ENCODE measurements at places on chromosomes 11 and 22.

DNA sequence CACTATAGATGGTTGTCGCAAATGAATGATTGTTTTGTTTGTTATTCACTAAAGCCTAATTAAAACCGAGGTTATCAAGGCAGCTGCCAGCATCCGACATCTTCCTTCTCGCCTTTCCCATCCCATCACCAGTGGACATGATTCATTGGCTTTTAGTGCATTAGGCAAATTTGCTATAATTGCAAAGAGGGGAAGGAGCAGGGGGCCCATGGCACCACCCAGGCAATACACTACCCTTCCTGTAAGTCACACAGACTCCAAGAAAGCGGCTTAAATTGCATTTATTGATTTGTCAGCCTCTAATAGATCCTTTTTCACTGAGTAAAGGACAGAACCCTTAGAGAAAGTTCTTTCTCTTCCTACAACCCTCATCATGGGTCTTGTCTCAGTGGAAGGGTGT is 169.2 kb upstream of the NCAM1 start:
- DNase-seq, result no peak

DNA sequence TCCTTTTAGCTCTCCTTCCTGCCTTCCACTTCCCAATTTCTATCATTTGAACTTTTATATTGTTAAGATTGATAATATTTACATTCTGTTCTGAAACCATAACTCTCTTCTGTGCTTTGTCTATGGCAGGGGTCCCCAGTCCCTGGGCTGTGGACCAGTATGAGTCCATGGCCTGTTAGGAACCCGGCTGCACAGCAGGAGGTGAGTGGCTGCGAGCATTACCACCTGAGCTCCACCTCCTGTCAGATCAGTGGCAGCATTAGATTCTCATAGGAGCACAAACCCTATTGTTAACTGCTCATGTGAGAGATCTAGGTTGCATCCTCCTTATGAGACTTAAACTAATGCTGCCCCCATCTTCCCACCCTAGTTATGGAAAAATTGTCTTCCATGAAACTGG is 48.4 kb upstream of the HEPHL1 start:
- DNase-seq, result no peak

GRCh38 chr11:95920460-95921105 is 3.3 kb downstream of the MTMR2 start:
- DNase-seq, result no peak

DNA sequence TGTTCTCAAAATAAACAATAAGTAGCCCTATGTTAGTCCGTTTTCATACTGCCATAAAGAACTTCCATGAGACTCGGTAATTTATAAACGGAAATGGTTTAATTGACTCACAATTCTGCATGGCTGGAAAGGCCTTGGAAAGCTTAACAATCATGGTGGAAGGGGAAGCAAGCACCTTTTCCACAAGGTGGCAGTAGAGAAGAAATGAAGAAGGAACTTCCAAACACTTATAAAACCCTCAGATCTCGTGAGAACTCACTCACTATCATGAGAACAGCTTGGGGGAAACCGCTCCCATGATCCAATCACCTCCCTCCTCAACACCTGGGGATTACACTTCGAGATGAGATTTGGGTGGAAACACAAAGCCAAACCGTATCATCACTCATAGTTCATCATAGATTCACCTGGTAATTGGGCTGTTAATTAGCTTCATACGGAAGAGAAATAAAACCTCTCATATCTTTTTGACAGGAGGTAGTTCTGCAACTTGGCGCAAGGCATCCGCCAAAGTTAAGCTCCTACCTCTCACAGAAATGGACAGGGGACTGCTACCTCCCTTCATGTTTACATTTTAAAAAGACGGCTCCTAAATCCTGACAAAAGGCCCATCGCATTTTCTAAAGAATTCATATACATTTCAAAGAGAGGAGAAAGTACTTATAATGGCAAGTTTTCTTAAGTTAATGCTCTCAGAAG is 49.0 kb downstream of the MUC15 start:
- DNase-seq, result no peak

DNA sequence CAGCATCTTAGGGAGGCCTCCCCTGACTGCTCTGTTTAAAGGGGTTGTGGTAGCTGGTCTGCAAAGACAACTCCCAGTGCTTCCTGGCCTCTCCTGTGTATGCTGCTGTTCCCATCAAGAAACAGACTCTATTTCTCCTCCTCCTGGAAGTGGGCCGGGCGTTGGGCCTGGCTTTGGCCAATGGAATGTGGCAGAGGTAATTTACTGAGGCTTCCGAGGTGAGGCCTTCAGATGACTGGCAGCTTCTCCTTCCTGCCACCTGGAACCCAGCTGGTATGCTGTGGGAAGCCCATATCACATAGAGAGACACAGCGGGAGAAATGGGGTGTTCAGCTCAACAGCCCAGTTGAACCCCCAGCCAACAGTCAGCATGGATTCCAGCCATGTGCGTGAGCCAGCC is 25.1 kb upstream of the EIF3D start:
- DNase-seq, result no peak

DNA sequence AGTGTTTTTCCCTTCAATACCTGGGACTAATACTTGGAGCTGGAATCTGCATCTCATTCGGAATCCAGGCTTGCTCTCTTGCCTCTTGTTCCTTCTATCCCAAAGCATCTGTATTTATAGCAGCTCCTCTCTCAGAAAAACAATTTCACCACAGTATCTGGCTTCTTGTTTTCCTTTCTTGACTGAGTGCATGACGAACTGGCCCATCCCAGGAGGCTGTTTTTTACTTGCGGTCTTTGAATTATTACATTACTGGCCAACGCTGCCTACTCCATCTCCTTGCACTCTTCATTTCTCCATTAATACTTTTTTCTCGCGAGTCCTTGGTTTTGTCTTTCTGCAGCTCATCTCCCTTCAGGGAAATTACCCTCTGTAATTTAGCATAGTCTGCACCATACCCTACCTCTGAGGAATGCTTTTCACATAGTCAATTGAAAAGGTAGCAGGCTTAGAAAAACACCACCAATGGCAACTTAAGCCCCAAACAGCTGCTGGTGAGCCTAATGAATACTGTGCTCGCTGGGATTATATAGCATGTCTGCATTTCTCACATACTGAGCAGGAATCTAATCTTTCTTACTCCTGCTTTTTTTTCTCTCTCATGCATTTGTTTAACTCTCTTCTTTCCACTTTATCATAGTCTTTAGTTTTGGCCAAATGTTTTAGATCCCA is 277.4 kb upstream of the SESN3 start:
- no peak for DNase-seq

GRCh38 chr22:46701262-46701661 is 36.8 kb downstream of the CERK start:
- no peak for DNase-seq

DNA sequence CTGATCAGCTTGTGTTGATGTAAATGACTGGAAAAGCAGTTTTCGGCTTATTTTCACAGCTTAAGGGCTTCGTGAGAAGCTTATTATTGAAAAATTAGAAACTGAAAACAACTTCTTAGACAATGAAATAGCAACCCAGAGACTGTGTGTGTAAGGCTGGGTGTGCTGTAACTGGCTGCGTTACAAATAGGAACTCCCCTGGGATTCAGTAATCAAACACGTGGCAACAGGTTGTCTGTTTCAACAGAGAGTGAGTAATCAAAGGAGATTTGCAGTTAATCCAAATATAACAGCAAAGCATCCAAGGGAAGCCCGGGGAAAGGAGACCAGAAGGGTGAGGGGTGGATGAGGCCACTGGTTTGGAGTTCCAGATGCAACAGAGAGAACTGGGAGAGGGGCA is 19.2 kb downstream of the NTM start:
- no peak for DNase-seq

DNA sequence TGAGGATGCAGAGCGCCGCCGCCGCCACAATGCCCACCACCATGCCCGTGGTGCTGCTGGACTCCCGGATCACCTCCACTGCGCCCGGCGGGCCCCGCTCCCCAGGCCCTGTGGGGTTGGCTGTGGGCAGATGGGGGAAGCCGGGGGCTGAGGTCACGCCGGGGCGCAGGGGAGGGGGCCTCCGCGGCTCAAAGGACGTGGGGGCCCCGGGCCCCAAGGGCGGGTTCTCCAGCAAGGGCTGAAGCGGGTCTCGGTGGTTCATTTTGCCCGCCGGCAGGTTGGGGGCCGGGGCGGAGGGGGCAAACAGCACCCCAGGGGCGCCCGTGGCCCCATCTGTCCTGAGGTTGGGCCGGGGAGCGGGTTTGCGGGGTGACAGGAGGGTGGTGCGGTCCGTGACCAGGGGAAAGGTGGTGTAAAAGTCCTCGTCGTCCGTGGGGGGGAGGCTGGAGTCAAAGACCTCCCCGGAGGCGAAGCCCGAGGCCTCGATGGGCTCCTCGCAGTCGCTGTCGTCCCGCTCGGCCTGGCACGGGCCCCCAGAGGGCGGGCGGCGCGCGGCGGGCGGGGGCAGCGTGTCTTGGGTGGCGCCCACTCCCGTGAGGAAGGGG is 16.5 kb downstream of the SLC22A12 start:
- DNase-seq, result no peak

GRCh38 chr11:121754598-121754997 is 301.8 kb upstream of the SORL1-AS1 start:
- no peak for DNase-seq

DNA sequence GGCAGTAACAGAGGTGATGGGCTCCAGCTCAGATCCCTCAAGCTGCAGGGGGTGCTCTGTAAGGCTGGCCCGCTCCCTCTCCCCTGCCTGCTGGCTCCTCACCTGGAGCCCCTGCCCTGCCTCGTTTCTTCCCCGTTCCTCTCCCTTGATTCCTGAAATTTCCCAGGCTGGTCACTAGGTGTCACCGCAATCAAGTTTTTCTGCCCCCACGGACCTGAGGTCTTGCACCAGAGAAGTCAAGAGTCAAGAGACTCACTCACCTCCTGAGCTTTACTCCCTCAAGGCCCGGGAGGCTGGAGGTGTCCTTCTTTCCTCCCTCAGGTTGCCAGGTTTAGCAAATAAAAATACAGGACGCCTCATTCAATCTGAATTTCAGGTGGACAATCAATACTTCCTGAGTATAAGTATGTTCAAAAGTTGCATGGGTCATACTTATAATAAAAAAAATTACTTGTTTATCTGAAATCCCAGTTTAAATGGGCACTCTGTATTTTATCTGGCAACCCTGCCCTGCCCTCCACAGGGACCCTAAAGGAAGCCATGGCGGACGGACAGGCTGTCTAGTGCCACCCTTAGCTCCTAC is 69.2 kb downstream of the SCUBE1 start:
- DNase-seq, result peak; percentile 40

DNA sequence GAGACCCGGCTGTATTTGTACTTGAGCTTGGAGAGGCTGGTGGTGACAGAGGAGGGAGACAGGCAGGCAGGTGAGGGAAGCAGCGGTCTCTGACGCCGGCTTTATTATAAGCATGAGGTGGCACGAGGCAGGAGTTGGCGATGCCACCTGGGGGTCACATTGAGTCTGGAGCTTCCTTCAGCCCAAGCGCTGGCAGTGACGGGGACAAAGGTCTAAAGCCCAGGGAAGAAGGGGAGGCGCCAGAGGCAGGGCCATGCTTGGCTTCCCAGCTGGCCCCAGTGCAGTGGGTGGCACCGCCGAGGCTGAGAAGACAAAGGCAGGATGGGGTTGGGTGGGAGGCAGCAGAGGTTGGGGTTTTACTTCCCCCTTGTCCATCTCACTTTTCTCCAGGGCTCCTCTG is 4.5 kb downstream of the FXYD2 start:
- no peak for DNase-seq

- no peak for DNase-seq
Observed at GRCh38 chr22:31305194-31305593, 12.9 kb upstream of the PIK3IP1 start.

GRCh38 chr11:2763984-2764383 is 64.2 kb upstream of the KCNQ1OT1 start:
- DNase-seq, result no peak

DNA sequence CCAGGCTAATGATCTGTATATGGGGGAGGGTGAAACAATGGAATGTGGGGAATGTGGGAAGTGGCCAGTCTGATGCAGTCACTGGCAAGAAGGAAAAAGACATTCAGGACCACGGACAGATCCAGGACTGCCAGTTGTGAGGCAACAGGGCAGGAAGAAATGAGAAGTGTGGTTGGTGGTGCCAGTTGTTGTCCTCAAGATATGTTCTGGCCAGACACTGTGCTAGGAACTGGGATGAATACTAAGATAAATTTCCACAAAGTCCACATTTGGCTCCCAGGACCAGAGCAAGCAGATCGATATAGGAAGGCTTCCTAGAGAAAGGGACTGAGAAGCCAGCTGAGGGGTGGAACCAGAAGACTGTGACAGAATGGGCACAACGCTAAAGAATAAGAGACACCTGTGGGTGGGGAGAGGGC is 6.8 kb upstream of the TPBGL start:
- DNase-seq, result peak; percentile 29

DNA sequence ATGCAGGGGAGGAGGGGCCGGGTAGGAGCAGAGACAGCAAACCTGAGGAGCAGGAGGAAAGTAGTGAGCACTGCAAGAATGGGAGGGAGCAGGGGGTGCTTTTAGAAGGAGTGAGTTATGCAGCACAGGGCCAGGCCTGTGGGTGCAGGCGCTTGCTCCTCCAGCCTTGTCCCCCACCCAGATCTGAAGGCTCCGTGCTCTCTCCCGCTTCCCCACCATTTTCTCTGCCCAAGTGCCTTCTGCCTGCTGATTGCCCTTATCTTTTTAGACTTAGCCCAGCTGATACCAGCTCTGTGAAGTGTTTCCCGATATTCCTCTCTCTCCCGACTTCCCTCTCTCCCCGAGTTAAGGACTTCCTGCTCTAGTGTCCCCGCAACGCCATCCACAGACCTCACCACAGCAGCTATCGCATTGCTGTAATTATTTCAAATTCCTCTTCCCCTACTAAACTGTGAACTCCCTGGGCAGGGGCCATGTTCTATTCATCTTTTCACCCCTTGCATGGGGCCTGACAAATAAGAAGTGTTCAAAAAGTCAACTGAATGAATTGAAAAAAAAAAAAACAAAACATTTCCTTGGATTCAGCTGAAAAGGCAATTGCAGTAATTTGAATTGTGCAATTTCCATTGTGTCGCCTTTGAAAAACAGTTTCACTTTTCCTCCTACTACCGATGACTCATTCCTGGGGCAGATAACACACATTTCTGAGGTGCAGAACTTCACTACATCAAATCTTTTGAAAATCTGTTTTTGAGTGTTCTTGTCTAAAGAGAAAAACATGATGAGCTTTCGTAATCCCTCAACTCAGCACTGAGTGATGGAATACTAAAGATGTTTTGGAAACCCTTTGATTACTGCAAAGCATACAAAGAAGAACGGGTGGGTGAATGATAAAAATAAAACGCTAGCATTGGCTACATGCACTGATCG is 69.7 kb upstream of the BMAL1 start:
- peak; percentile 45 for DNase-seq

DNA sequence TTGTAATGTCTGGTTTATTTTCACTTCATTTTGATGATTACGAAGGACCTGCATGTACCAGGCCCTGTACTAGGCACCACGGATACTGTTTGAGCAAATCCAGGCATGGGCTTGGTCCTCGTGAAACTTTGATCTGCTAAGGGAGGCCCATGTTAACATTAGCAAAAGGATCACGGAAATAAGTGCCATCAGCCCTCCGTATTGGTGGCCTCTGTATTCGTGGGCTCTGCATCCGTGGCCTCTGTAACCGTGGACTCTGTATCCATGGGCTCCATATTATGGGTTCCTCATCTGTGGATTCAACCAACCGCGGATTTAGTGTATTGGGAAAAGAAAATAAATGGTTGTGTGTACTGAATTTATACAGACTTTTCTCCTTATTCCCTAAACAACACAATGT is 8.7 kb downstream of the ARHGAP8 start:
- DNase-seq, result no peak

GRCh38 chr11:12174477-12175143 is 64.2 kb downstream of the MICAL2 start:
- DNase-seq, result no peak

GRCh38 chr11:78783846-78784245 is 209.2 kb upstream of the NARS2 start:
- DNase-seq, result no peak

All from CD4-positive, alpha-beta T cell treated with Interferon alpha-2 for 1 hour (primary cell).